Right ventricle myocardium inferior (tissue), 1 donor: ENCODE measurements at places on chromosomes 5 and 9.

GRCh38 chr5:16842896-16843295 is 93.2 kb downstream of the MYO10 start:
- DNase-seq: no peak

DNA sequence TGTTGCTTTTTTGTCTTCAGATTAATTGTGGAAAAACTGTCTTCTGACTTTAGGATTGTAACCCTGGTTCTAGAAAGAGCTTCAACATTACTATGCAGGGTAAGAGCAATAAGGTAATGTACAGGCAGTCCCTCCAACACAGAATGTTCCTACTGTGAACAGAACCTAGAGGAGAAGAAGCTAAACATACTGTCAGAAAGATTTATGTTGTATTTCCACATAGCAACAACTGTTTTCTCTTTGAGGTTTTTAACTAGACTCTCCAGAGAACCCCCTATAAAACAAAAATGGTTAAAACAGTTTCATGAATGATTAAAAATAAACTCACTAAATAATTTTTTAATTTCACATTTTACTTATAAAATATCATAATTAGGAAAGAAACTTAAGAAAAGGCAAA is 64.3 kb upstream of the NAA35 start:
- DNase-seq: no peak

- no peak for DNase-seq
Observed at GRCh38 chr9:94921092-94921471, 194.6 kb downstream of the AOPEP start.

DNA sequence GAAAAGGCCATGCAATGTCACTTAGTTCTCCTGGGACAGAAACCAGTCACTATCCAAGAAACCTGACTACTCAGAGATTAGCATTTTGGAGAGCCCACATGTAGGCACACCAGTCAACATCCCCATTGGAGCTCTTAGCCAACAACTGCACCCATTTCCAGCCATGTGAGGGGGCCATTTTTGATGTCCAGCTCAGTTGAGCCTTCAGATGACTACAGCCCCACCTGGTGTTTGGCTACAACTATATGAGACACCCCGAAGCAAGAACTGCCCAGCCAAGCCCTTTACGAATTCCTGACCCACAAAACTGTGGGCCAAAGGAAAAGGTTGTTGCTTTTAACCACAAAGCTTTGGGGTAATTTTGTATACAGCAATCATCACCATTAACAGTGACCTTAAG is 300.1 kb downstream of the ASTN2 start:
- DNase-seq: no peak

GRCh38 chr5:139912804-139913203 is 117.2 kb downstream of the PSD2 start:
- peak; percentile 65 for DNase-seq

GRCh38 chr9:37968228-37968701 is 64.3 kb upstream of the SLC25A51 start:
- no peak for DNase-seq

DNA sequence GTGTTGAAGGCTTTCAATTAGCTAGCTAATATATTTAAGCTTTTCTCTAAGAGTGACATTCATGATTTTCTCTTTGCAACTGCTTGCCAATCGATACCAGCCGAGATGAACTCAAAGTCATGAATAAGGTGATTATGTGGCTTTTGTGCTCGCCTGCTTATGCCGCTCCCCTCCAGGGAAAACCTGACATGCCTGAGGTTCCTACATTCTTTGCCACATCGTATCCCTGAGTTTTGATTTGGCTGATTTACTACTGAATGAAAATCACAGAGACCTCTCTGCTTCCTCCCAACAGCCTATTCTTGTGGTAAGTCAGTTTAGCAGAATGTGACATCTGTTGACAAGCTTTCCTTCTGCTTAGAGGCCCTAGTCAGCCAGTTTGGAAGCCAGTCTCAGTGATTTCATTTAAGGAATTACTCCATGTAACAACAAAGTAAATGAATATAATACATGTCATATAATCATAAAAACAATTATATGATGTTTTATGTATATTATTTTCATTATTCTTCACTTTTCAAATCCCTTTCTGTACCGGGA is 513.4 kb downstream of the CSNK1G3 start:
- no peak for DNase-seq

- DNase-seq: no peak
Observed at GRCh38 chr5:58075907-58076306, 384.0 kb downstream of the PLK2 start.

GRCh38 chr5:30405821-30406220 is 787.7 kb upstream of the CDH6 start:
- DNase-seq: no peak

DNA sequence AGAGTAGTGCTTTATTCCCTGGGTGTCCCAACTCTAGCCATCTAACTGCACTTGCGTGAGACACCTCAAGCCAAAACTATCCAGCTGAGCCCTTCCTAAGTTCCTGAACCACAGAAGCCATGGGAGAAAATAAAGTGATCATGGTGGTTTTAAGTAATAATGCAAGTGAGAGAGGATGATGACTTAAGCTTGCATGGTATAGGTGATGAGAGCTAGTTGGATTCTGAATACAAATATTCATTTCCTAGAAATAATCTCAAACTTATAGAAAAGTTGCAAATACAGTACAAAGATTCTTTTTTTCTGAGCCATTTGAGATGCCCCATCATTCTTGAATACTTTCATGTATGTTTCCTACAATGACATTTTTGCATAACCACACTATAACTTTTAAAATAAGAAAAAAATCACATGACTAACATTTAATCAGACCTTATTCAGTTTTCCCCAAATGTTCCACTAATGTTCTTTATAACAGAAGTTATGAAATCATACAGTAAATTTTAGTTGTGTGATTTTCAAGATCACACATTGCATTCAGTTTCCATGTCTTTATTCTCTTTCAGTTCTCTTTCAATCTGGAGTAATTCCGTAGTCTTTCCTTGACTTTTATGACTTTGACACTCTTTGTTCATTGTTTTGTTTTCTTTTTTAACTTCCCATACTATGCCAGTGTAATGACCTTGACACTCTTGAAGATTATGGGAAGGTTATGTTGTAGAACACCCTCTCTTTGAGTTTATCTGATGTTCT is 5.5 kb upstream of the AK3 start:
- no peak for DNase-seq

DNA sequence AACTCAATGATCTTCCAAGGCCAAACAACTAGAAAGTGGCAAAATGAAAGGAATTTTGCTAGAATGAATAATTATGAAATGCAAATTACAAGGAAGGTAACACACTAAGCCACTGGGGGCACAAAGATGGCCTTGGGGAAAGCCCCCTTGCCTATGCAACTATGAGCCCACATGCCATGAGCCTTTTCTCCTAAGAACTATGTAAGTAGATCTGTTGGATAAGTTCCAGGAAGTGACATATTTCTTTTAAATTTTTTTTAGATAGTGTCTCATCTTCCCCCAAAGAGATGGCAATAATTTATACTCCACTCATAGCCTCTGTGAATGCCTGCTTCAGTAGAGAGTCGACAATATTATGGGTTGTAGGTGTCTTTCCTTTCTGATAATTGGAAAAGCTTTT is 257.8 kb downstream of the AUH start:
- no peak for DNase-seq

GRCh38 chr9:129287619-129288305 is 109.7 kb upstream of the IER5L start:
- DNase-seq: no peak

- no peak for DNase-seq
Observed at GRCh38 chr5:124697501-124697900, 48.9 kb downstream of the ZNF608 start.

- peak; percentile 72 for DNase-seq
Observed at GRCh38 chr9:82797534-82797933, 265.4 kb downstream of the RASEF start.

DNA sequence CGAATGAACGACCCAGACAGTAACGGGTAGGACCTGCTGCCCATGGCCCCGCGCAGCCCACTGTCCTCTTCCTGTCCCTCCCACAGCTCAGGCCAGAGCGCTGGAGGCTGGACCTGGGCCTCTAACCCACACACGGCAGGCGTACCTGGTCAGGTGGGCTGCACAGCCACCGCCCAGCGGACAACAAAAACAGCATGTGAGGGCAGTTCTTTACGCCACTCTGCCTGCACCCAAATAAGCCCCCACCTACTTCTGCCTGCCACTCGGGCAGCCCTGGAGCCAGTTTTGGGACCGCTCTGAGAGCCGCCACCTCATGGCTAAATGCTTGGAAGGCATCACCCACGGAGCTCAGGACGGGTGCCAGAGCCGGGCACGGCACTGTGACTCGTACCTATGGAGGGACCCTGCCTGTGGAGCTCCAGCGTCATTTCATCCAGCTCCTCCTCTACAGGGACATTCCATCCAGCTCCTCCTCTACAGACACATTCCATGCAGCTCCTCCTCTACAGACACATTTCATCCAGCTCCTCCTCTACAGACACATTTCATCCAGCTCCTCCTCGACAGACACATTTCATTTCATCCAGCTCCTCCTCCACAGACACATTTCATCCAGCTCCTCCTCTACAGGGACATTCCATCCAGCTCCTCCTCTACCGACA is 18.9 kb downstream of the CLPTM1L start:
- DNase-seq: no peak

DNA sequence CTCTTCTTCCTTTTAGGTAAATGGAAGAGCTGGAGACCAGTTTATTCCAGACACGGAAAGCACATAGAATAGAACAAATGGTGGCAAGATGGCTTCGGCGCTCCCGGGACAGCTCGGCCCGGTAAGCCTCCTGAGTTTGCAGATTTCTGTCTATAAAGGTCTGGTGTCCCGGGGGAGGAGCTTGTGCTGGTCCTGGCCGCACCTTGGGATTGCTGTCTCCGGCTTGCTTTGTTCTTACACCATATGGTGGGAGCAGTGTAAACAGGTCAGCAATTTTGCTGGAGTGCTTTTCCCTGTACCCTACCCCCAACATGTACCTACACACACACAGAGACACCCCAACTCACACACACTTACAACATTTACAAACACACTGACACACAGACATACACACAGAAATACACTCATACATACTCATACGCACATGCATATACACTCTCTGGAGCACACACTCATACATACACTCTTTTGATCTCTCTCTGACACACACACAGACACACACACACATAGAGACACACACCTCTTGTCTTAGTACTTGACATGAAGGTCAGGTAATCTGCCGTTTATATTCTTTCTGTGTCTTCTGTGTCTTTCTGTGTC is 42.0 kb downstream of the FRMPD1 start:
- no peak for DNase-seq

DNA sequence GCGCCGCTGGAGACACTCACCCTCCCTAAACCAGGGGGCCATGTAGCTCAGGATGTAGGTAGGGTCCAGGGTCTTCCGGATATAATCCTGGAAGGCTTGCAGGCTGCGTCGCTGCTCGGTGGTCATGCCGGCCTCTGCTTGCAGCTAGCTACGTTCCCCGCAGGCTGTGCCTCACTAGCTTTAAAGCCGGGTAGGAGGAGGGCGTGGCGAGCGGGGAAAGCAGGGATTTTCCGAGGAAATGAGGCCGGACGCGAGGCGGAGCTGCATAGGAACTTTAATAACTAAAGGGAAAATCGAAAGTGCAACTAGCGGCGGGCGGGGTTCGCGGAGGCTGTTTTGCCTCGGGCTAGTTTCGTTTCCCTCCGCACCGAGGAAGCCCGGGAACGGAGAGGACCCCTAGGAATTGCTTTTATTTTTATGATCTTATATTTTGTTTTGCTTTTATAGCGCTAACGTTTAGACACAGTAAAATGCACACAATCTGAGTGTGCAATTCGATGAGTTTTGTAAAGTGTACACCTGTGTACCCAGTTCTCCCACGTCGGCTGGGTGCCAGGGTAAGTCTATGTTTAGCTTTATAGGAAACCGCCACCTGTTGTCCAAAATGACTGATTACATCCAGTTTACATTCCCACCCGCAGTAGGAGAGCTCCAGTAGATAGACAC is at the start of gene RIGI:
TSS of gene RIGI (minus strand) at position 156 of the 666 bp plus-strand sequence. CDS start at position 126, 30 bp downstream.
- peak; percentile 97 for DNase-seq

DNA sequence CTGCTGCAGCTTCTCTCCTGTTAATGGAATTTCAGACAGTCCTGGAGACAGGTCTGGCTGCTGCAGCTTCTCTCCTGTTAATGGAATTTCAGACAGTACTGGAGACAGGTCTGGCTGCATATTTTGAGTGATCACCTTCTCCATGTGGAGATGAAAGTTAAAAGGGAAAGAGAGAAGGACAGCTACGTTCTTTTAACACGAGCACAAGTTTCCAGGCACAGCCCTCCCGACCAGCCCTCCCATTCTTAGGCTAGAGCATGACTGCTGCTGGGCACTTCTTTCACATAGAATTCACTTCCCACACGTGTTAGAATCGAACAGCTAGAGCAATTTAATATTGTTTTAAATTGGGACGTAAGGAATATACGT is 133.3 kb upstream of the DMRT1 start:
- DNase-seq: no peak

DNA sequence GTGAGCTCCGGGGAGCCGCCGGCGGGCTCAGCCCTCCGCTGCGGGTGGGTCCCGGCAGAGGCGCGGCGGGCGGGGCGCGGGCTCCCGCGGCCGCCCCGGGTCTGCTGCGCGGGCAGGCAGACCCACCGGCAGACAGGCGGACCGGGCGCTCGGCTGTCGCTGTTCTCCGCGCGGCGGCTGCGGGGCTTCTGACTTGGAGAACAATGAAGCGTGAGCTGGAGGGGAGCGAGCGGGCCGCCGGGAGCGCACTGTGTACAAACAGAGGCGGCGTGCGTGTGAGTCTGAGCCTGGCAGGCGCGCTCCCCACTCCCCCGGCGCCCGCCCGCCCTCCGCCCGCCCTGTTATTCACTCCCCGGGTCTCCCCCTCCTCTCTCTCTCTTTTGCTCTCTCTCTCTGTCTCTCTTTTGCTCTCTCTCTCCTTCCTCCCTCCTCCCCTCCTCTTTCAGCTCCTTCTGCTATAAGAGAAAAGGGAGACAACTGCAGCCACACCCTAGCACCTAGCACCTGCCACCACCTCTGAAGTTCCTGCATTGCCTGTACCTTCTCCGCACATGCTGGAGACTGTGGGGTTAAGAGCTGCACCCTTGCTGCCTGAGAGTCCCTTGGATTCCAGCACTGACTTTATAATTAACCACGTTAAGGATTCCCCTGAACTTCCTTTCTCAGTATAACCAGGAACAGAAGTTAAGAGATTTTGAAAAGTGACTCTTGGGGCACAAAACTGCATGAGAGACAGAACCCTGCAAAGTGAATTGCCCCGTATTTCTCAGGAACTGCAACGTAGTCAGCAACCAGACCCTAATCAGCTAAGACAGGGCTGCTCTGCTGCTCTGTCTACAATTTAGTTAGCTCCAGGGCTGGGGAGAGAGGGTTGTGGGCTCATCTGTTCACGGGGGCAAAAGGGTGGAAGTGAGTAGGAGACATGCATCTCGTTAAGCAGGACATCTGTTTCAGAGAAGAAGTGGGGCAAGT is at the start of gene EDIL3:
TSS of gene EDIL3 (minus strand) at position 277 of the 972 bp plus-strand sequence. CDS start 506 bp downstream, outside the sequence.
- peak; percentile 63 for DNase-seq
